Cerebellum (tissue), 4 donors: ENCODE measurements at places on chromosomes 16 and 17.

- DNase-seq = no peak
Observed at GRCh38 chr17:867896-868489, 85.8 kb downstream of the MRM3 start.

DNA sequence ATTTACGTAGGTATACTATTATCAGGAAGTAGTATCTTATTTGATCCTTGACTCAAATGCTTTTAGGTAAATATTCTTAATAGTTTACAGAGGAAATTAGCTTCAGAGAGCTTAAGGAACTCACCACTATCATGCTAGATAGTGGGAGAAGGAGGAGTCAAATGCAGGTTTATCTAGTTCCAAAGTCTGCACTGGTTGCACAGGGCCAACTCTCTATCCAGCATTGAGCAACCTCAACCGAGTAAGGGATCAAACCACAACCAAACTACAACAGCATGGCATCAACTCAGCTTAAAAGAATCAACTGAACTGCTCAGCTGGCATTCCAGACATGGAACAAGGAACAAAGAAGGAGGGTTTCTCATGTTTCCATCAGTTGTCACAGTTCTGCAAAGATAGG is 306.0 kb downstream of the MAF start:
- no peak for DNase-seq

DNA sequence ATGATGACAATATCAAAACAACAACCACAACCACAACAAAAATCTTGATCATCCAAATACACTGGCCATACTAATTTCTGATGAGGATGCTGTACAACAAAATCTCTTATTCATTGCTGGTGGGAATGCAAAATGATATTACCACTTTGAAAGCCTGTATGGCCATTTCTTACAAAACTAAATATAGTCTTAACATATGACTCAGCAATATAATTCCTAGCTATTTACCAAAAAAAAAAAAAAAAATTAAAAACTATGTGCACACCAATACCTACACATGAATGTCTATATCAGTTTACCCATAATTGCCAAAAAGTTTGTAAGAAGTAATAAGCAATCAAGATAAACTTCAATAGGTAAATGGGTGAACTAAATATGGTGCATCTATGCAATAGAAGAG is 1379.7 kb downstream of the CDH11 start:
- DNase-seq = no peak

GRCh38 chr17:4881761-4882555 is 17.4 kb upstream of the C17orf107 start:
- peak; percentile 66 for DNase-seq

- no peak for DNase-seq
Observed at GRCh38 chr17:30415491-30415890, 36.8 kb downstream of the CPD start.

DNA sequence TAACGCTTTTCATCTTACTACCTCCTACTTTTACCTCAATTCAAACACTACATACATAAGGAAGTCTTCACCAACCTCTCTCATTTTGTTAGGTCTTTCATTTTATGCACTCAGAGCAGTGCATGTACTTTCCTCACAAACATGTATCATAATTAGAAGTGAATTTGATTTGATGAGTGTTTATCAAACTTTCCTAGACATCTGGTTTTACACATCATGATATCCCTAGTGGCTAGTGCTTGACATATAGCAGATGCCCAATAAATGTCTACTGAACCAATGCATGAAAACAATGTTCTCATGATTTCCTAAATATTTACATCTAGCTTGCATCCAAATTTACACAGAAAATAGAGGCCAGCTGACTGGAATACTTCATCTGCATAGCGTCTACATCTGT is 323.4 kb upstream of the KIF2B start:
- DNase-seq = no peak

DNA sequence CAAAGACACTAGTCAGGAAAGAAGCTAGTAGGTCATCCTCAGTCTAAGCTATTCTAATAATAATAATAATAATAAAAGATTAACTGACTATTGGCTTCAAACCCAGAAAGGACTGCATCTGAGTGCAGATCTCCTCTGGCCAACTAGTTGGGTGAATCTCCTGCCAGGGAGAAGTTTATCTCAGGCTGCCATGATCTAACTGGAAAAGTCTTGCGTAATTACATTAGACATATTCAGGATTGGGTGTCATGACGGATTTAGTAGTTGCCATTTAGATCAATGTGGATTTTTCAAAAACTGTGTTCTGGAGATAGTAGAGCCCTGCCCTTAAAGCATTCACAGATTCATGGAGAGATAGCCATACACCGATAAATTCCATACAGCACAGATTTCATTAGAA is 69.5 kb downstream of the KIF2B start:
- DNase-seq = no peak

DNA sequence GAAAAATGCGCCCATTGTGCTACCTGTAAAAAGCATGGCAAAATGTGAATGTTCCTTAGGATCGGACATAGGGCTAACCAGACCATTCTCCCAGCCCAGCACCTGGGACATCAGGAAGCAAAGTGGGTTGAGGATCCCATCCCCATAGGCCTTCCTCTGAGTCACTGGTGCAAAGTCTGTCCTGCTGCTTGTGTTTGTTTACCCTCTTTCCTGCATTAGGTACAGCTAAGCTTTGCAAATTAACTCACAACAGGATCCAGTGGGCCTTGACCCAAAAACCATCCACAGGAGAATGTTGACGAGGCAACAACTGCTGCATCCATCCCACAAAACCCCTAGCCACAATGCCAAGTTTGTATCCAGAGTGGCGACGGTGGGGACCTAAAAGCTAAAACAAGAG is 106.2 kb downstream of the GRIN2A start:
- DNase-seq = no peak

- peak; percentile 21 for DNase-seq
Observed at GRCh38 chr16:11914210-11915113, 1.3 kb downstream of the GSPT1 start.

GRCh38 chr17:49687878-49688491 is 10.1 kb upstream of the SPOP start:
- no peak for DNase-seq

- DNase-seq = no peak
Observed at GRCh38 chr17:48068491-48068961, 20.4 kb downstream of the NFE2L1 start.

GRCh38 chr17:9895923-9896322 is 9.1 kb downstream of the RCVRN start:
- DNase-seq = no peak

- no peak for DNase-seq
Observed at GRCh38 chr17:64336760-64337413, 53.8 kb downstream of the PECAM1 start.

DNA sequence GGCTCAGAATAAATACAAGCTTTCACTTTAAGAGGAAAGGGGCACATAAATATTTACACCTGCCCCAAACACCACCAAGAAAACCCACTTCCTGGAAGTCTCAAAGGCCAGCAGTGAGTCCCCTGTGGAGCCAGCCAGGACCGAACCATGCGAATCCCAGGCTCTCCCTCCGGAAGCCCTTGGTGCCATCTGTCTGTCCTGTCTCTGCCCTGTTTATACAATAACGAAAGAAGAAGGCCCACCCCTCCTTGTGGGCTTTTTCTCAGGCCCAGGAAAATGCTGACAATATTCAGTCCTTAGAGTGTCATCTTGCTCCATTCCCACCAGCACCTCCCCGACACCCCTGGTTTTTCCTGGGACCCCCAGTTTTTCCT is 3.6 kb upstream of the SLC6A4 start:
- no peak for DNase-seq

DNA sequence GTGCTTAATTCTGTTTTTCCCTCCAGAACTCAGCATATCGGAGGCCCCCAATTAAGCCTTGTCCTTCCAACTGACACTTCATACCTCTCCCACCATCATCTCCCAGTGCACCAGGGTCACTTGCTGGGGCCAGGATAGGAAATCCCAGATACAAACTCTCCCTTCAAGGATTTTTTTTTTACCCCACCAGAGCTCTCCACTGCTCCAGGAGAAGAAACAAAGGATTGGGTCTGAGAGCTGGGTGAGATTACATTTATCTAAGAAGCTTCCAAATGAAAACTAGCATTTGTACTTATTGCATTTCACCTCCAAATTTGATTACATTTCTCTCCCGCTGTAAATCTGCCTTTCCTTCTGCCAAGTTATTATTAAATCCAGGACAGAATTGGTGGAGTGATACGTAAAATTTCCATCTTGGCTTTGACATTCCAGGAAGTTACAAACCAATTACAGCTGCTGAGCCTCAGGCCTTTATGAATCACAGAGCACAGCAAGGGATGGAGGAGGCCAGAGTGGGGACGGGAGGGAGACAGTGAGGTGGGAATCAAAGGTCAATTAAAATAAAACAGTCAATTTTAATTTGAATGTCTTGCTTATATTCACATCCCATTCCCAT is 123.5 kb downstream of the USP31 start:
- no peak for DNase-seq

DNA sequence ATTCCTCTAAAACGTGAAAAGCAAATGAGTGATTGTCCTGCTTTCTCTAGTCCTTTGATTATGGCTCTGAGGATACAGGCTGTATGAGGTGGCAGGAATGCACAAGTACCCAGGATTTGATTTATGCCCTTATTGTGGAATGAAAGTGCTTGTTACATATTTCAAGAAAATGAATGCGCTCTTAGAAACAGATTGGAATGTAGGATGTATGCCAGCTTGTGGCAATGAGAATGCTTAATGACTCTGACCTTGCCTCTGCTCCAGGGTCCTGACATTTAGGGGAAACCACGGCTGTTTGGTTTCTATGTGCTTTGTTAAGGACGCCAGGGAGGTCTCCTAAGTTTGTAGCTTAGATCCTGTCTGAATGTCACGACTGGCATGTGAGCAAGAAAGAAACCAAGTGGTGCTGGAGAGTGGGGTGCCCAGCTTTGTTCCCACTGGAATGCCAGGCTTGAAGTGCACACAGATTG is 22.0 kb downstream of the PRCD start:
- DNase-seq = no peak

DNA sequence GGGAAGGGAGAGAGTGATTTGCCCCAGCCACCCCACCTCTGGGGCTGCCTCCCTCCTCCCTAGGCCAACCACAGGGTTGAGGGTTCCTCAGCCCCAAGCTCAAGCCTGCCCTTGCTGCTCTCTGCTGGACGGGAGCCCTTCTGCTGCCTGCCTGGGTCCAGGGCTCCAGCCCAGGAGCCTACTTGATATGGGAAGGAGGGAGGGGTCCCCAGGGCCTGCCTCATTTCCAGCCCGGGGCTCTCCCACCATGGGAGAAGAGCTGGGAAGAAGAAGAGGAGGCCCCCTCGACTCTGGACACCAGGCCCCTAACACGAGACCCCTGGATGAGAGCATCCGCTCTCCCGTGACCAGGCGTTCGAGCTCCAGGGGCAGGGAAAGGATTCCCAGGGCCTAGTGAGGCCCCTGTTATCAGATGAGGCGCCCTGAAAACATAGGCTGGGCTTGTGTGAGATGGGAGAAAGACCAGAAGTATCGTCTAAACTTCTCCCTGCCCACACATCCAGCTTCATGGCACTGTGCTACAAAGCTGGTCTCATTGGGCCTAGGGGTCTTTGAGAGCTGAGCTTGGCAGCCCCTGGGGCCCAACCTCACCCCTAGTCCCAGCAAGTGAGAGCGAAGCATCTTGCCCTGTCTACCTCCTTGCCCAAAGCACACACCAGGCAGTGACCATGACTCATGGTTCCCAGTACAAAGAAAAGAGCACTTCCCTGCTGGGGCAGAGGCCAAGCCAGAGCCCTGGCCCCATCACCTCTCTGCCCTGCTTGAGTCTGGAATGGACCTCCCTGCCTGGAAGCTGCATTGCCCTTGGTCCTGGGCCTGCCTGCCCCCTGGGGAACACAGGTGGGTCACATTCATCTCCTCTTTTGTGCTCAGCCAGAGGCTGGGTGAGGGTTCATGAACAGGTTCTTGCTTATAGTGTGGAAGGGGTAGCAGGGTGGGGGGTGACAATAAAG is 987 bp downstream of the SLC16A5 start:
- DNase-seq = no peak

GRCh38 chr16:67028167-67028695 is 718 bp upstream of the CBFB start:
- no peak for DNase-seq

DNA sequence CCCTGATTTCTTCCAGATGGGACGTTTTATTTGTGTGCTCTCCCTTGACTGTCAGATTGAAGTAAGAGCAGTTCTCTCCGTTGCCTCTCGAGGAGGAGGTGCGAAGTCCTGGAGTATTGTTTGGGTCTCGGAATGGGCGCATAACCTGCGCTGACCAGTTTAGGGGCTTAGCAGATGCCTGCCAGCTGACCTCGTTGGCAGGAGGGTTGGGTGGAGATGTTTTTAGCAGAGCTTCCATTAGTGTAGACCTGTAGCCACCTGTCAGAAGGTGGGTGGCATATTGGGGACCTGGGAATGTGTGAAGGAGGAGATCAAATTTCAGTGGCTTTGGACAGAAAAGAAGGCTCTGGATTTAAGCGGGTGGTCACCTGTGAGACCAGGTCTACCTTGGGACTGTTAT is 3.6 kb downstream of the RASD1 start:
- no peak for DNase-seq

GRCh38 chr17:63497708-63498483 is 21.0 kb downstream of the ACE start:
- no peak for DNase-seq

- peak; percentile 40 for DNase-seq
Observed at GRCh38 chr17:56593086-56593645, 333 bp upstream of the NOG start.

DNA sequence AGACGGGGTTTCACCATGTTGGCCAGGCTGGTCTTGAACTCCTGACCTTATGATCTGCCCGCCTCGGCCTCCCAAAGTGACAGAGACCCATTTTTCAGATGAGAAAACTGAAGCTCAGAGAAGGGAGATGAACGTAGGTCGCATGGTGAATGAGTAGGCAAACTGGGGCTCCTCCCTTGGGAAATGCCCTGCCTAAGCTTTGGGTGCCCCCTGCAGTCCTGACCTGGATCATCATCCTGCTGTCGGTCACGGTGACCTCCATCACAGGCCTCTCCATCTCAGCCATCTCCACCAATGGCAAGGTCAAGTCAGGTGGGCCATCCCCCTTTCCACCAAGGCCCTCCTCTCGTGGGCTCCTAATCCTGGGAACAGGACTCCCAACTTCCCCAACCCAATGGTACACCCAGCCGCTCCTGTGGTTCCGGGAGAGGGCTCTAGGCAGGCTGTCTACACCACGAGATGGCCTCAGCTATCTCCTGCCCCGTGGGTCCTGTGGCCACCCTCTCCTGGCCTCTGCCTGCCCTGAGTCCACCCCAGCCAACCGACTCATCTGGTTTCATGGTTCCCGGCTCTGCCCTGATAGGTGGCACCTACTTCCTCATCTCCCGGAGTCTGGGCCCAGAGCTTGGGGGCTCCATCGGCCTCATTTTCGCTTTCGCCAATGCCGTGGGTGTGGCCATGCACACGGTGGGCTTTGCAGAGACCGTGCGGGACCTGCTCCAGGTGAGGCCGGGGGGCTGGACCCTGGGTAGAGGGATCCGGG is 4.7 kb downstream of the SLC12A3 start:
- DNase-seq = no peak

- DNase-seq = no peak
Observed at GRCh38 chr16:23691483-23692189, 12.9 kb downstream of the PLK1 start.

GRCh38 chr17:10899281-10899680 is 61.4 kb upstream of the PIRT start:
- DNase-seq = no peak
